HAP-1 (cell line): ENCODE measurements at places on chromosomes 6 and 20.
A peak's percentile ranks its signal among the peaks of the same experiment; 100 is the strongest.

- DNase-seq: no peak
Observed at GRCh38 chr6:1385129-1386037, 4.0 kb upstream of the FOXF2 start.

DNA sequence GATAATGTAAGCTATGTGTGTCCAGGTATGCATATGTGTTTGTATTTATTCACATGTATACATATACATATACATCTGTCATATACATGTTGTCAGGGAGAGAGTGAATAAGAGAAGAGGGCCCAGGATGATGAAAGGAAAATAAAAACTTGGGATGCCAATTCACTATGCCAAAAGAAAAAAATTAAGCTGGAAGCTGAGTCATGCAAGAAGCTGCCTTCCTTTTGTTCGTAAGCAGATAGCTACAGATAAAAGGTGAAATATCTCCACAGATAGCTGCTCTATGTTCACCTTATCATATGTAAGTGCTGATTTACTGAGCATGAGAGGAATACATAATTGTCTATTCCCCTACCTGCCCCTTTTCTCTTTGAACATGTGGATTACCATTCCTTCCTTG lies 579.9 kb downstream of the EPM2A start:
- DNase-seq: no peak

DNA sequence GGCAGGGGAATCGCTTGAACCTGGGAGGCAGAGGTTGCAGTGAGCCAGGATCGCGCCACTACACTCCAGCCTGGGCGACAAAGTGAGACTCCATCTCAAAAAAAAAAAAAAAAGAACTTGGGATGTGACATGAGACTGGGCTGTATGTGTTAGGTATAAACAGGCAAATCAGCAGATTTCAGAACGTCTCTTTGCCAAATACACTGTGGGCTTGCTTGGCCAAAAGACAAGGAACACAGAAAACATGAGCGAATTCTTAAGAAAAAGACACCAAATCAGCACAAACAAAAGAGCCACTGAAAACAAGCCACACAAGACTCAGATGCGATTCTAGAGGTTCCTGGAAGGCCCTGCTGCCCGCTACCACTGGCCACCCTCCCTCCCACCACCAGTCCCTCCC lies 12.5 kb downstream of the ETV7 start:
- DNase-seq: no peak

DNA sequence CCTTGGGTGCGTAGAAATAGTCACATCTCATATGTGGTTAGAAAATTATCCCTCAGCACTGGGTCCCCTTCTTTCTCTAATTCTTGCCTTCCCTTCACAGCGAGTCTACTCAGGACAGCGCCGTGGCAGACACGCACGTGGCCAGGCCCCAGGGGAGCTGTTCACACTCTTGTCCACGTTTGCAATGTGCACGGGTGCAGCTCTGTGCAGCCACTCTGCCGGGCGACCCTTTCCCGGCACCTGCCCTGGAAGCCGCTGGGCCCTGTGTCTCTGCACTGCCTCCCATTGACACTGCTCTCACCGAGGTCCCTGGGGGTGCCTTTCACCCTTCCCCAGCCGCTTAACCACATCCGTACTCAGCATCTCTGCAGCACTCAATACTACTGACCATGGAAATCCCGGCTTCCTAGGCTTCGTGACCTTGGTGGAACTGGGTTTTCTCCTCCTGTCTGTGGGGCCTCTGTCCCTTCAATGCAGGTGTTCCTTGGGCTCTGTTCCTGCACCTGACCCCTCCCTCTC lies 104.9 kb downstream of the DACT2 start:
- no peak for DNase-seq

DNA sequence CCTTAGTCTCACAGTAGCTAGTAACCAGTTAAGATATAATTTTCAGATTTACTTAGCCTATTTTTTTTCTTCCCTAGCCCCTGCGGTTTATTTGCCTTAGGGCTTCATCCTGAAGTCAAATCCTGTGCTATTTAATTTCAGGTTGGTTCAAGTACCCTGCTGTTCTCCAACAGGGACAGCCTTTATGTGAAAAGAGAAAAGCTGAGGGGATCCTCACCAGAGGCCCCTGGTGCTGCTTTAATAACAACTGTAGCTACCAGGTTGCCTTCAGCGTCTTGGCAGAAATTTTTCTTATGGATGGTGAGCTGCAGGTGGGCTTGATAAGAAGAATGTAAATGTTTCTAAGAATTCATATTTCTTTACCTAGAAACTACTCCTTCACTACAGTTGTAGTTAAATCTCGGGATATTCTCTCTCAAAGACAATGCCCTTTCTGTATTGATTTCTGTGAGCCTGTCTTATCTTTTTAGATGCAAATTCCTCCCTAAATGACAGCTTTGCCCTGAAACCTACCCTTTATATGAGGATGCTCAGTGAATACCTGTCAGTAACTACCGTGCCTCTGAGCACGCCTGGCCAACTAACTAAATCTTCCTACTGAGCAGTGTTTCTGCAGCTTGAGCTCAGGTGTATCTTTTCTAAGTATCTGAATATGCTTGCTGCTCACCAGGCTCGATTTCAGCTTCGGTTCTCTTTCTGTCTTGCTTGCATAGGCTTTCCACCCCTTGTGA lies 320.5 kb downstream of the MMUT start:
- DNase-seq: no peak

DNA sequence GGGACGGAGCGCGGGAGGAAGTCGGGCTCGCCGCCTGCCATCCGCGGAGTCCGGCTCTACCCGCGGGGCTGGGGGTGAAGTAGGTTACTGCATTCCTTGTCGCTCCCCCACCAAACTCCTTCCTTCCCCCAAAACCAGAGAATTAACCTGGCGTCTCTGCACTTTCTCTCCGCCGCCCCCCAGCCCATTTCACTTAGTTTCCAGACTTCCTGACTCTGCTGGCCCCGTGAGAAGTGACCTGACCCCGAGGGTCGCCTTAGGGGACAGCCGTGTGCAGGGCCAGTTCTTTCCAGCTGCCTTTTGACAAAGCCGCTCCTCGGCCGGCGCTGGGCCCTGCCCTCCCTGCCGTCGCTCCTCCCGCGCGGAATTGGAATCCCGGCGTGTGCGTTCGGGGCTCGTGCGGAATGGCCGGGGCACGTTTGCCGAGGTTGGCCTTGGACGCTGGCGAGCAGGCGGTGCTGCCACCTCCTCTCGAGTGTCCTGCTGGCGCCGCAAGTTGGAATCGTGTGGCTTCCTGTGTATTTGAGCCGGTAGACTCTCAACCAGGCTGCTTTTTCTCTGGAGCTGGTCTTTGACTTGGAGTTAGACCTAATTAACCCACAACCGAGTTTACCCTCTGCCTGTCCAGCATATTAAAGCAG lies 650 bp downstream of the DCBLD1 start:
- peak; percentile 37 for DNase-seq

GRCh38 chr6:94713446-94713845 lies 863.9 kb upstream of the MANEA start:
- no peak for DNase-seq

DNA sequence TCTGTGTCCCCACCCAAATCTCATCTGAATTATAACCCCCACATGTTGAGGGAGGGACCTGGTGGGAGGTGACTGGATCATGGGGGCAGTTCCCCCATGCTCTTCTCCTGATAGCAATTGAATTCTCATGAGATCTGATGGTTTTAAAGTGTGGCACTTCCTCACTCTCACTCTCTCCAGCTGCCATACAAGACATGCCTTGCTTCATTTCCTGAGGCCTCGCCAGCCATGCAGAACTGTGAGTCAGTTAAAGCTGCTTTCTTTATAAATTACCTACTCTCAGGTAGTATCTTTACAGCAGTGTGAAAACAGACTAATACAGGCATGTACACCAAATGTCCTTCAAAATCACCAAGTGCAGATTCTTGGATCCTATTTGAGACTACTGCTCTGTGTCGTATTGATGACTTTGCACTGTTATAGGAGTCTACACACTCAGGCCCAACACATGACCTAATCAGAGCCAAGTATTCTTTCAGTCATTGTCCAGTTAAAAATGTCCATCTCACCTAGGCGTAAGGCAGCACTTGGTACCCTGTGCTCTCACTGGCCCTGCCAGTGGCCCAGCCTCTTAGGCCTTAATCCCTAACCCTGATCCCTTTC lies 52.8 kb upstream of the UST start:
- DNase-seq: no peak
